ENCODE measurements at places on chromosomes 12 and 14.

DNA sequence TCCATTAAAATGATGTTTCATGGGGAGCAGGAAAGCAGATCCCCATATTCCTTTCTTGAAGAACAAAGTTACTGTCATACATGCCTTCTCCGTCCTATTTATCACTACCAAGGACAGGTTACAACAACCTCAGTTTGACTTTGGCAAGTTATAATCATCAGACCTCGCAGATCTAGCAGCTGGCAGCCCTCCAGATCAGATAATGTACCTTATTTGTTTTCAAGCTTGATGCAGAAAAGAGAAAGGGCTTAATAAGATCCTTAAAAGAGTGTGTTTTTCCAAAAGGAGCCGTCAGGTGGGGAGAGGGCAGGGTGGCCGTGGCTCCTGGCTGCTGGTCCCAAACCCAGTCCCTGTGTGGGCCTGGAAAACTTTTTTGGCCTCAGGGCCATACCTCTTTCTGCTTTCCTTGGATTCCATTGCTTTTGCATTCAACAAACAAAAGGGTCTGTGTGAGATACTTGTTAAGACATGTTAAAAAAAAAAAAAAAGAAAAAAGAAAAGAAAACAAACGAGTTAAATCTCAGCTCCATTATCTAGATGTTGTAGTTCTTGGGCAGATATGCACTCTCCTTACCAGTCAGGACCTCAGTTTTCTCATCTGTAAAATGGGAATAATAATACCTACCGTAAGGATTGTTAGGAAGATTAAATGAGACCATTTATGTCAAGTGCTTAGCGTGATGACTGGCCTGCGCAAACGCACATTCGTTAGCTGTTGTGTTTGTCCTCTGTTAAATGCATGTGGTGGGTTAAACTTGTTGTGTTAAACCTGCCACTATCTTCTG is 64.6 kb downstream of the B4GALNT3 start:
- DNase-seq = no peak

- peak; percentile 61 for DNase-seq
These were observed 2.5 kb upstream of the CELA1 start for GRCh38 chr12:51349026-51349425.

- DNase-seq = no peak
These were observed 22.8 kb downstream of the ARMH4 start for GRCh38 chr14:58129208-58129607.

DNA sequence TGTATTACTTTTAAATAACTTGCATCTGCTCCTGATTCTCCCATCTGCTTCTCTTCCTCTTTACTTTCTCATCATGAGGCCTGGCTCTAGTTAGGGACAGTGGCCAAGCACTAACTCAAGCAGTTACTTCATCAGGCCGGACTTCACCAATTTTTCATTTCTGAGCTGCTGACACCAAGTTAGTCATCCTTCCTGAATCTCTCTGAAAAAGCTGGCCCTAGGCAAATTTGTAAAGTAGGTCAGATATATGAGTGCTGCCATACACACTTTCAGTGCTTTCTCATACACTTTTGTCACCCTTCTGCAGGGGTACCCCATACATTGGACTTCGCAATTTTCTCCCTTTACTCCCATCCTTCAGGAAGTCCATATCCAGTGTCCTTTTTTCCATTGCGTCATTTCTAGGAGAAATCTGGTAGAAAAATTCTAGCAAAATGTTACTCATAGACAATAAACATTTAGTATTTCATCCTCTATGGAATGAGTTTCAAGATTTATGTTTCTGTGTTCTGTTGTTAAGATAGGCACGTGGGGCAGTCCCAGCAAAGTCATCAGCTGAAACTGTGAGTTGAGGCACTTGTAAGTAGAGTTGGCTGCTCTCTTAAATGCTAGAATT is 276.8 kb upstream of the TMPO start:
- peak; percentile 62 for DNase-seq

- DNase-seq = peak; percentile 85
These were observed 10.8 kb downstream of the GLRX5 start for GRCh38 chr14:95545515-95546168.

GRCh38 chr12:47095446-47096236 is 15.9 kb upstream of the AMIGO2 start:
- peak; percentile 78 for DNase-seq

DNA sequence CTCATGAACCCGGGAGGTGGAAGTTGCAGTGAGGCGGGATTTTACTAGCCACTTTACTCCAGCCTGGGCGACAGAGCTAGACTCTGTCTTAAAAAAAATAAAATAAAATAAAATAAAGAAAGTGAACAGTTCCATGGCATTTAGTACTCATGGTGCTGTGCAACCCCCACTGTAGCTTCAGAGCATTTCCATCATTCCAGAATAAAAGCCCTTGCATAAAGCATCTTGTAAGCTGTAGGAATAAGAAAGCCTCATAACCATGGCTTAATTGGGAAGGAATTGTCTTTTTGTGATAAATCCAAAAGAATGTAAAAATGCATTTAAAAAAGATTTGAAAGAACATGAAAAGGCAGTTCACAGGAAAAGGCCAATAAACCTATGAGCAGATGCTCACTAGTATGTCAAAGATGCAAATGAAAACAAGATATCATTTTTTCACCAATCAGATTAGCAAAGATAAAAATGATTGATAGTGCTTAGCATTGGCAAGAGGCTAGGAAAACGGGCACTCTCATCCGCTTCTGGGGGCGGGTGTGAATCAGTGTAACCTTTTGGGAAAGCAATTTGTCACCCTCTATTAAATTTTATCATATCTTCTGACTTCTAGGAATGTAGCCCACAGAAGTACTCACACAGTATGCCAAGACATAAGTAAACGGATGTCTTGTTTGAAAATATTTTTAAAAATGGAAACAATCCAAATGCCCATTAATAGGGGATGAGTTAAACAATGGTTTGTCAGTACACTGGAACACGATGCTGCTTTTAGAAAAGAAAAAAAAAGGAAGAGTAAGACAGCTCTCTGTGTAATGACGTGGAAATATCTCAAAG is 46.6 kb downstream of the CFAP251 start:
- peak; percentile 94 for DNase-seq

DNA sequence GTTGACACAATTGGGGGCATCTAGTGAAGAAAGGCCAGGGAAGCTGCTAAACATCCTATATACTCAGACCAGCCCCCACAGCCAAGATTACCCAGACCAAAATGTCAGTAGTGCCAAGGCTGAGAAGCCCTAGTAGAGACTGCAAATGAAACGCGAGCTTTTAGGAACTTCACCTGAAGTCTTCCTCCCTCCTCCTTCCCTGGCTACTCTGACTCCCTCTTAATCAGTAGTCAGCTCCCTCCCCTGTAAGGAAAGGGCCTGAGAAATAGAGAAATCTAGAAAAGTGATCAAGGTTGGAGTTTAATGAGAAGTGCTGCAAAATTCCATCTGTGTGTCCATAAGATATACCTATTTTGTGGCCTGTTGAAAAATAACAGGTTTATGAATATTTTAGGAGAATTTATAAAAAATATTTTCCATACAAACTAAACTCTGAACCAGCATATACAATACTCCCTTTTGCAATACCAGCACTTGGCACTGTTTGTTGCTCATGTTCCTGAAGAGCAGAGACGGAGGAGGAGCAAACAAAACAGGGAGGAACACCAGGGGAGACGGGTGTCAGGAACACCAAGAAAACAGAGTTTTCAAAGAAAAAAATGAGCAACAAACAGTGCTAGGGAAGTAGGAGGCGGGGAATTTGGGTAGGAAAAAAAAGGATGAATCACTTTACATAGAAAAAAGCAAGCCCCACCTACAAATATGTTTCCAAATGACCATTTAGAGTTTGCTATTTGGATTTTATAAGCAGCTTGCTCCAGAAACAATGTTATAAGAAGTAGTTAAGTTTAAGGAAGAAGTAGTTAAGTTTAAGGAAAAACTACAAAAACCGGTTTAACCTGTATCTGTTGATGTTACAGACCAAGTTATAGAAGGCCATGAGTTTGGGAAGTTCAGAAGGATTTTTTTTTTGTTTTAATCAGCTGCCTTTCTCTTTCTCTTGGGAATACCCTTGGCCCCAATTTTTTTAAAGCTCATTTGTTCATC is 282.1 kb upstream of the GRIP1 start:
- DNase-seq = no peak

GRCh38 chr14:53022593-53022992 is 71.7 kb upstream of the FERMT2 start:
- no peak for DNase-seq

GRCh38 chr14:72644758-72645489 is 249.0 kb downstream of the DPF3 start:
- DNase-seq = no peak

DNA sequence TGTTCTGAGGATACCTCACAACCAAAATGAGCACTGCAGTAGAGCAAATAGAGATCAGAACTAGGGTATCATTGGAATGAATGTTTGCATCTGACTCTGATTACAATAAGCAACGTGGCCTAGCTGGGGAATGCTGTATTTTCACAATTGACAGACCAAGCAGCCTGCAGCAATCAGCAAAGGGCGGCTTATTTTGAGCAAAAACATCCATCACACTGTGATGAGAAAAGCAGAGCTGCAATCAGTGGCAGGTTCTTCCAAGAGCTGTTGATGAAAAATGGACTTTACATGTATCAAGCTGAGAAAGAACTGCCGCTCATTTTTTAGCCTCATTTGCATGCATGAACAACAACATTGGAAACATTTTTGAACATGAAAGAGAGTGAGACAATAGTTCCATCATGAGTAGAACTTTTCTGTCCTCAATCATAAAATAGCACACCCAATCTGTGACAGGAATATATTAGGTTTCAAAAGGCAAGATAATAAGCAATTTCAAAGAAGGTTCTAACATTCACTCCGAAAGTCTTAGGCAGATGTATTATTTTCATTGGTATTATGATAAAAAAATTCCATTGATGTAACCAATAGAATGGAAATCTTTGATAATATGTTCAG is 249.7 kb upstream of the FBXO33 start:
- no peak for DNase-seq

GRCh38 chr14:37032863-37033262 is 139.5 kb downstream of the SLC25A21 start:
- DNase-seq = no peak

DNA sequence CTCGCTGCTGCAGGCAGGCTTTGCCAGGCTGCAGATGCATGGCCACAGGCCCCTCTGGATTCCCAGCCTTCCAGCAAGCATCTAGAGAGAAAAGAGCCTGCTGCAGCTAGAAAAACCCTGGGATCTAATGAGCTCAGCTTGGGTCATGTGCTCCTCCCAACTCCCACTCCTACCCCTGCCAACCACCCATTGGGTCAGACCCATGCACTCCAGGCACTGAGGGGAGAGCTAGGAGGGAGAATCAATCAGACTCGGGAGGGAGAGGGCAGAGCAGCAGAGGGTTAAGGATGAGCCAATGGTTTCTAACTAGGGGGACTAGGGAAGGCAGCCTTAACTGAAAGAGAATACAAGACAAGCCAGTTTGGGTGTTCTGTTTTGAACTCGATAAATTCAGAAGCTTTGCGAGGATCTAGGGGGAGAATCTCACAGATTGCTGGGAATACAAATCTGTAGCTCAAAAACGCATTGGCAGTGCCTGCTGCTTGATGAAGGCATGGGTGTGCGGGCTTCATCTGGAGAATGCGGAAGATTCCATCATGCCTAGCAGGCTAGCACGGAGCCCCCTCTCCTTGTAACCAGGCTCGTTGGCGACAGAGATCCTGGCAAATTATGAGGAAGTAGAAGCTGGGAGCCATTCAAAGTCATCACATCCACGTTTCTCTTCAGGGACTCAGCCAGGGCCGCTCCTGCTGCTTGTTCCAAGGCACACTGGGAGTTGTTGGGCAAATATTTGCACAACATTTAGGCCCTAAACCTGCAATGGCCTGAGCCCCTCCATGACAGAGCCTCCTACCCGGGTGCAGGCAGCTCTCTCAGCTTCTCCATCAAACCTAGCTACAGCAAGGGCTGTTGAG is 56.4 kb downstream of the VCPKMT start:
- no peak for DNase-seq

GRCh38 chr14:68377459-68377858 is 415.4 kb downstream of the ZFP36L1 start:
- DNase-seq = peak; percentile 62

DNA sequence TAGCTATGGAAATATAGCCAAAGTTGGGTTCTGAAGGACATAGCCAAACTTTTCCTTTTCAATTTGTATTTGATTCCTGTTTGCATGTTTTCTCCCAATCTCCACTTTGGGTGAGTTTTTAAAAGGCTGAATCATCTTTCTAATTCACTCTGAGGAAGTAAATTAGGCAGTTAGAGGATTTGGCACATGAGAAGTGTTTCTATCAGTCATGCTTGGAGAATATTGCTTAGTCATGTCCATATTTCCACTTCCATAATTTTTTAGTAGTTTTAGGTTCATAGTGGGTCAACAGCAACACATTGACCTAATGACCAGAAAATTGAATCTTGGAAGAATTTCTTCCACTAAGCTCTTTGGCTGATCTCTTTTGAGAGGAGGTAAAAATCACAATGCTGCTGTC is 21.8 kb downstream of the IRAK3 start:
- peak; percentile 26 for DNase-seq

Data from fibroblast of the aortic adventitia (primary cell).